ENCODE measurements at places on chromosomes 13 and 19.
A peak's percentile ranks its signal among the peaks of the same experiment; 100 is the strongest.

DNA sequence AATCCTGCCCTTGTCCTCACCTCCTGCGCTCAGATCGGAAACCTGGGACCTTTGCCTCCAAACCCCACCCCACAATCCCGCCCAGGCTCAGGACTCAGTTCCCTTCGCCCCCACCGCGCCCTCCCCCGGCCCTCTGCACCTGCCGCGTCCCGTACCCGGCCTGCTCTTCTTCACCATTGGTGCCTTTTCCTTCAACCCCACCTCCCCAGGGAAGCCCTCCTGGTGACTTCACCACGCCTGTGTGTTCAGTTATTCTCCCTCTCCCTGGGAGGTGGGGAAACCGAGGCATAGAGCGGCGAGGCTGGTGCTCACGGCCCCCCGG lies 19.3 kb upstream of the TCF3 start:
- no peak for DNase-seq

DNA sequence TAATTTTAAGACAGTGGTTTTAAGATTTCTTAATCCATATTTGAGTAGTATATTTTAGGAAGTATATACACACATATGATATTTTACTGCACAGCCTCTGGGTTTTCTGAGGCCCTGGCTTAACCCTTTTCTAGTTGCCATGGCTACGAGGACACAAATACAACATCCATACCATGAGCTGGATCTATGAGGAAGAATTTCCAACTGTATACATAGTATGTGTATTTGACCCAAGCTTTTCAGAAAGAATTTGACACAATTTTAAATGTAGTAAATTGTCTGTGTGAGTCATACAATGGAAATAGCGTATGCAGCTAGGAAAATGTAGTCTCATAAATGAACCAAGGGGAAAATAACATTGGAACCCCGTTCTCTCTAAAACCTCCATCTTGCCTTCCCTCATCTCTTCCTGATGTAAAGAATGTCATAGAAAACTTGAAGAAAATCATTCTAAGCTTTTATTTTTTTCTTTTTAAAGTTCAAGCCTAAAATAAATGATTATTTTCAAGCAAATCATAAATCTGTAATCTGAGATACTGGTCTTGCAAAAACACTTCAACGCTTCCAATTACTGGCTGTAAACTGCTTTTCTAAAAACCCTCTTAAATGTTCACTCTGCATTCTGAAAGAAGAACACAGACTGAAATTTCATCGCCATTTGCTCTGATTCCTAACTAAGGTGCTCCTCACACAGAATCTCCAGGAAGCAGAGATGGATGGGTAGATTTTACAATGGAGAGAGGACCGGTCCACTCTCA lies 172.4 kb downstream of the LACC1 start:
- no peak for DNase-seq

- DNase-seq = no peak
These were observed 68.1 kb downstream of the UFM1 start for GRCh38 chr13:38417727-38418126.

- DNase-seq = no peak
These were observed 581.8 kb upstream of the SLITRK5 start for GRCh38 chr13:87089391-87089790.

- peak; percentile 43 for DNase-seq
These were observed 3.9 kb downstream of the MYO1F start for GRCh38 chr19:8573316-8573715.

- DNase-seq = no peak
These were observed 70.3 kb downstream of the DHRS12 start for GRCh38 chr13:51733374-51734298.

DNA sequence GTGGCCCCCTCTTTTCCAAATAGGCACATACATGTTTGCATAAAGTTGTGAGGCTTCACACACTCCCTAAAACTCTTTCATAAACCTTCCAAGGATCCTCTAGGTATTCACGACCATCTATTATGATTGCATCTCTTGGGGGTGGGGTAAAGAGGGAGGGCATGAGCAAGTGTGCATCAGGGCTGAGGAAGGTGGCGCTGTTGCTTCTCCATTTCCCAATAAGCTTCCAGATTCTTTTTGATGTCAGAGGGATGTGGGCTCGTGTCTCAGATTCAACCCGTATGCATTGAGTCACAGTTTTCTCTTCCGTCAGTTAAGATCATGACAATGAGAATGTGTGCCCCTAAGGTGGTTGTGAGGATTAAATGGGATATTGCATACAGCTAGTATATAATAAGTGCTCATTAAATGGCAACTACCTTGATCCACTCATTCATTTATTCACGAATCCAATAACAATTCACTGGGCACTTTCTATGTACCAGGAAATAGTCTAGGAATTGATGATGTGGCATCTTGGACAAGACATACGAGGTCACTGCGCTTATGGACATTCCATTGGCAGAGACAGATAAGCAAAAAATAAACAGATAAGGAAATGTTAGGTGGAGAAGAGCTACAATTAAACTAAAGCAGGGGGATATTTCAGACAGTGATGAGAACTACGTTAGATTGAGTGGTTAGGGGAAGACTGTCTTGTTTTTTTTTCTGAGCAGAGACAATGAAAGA lies 10.3 kb downstream of the CYP2B6 start:
- no peak for DNase-seq

DNA sequence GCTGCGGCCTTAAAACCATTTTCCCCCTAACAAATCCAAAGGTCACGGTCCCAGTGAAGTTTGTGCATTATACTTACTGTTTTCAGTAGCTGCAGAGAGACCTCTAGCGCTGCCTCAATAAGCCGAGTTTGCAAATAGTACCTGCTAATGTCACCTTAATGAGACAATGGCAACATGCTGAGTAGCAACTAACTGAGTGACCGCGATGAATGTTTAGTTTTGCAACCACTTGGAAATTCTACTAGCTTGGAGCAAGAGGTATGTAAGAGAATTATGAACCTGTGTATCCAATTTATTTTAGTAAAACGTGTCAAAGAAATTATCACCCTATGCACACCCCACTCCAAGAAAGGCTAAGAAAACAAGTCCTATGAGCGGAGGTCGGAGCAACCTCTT lies 1.2 kb downstream of the KPNA3 start:
- DNase-seq = no peak

DNA sequence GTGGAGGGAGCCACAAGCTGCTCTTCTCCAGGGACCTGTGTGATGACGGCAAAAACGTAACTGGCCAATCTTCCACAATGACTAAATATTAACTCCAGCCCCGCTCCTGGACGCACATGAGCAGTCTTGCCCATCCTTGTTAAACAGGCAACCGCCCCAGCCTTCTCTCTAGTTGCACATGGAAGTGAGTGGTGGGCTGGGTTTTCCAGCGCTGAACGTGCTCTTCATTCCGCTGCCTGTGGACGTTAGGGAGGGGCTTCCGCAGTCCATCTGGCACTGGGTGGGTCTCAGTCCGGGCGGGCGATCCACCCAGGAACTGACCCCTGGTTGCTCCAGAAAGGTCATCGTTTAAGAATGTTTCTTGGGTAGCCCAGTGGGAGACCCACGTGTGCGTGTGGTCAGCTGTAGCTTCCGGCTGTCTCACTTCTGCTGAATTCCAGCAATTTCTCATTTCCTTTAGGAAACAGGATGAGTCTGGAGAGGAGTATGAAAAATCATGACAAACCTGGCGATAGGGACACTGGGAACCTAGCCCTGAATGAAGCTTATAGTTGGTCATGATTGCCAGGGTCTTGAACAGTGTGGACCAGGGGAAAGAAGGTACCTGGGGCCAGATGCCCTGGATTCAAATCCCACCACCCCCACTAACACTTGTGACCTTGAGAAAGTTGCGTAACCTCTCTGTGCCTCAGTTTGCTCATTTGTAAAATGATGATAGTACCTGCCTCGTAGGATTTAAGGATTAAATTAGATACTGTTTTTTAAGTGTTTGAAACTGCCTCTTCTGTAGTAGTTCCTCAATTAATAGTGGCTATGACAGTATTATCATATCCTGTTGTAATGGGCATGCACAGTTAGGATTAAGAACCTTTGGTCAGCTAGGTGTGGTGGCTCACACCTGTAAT lies 92.6 kb downstream of the SIPA1L3 start:
- no peak for DNase-seq

DNA sequence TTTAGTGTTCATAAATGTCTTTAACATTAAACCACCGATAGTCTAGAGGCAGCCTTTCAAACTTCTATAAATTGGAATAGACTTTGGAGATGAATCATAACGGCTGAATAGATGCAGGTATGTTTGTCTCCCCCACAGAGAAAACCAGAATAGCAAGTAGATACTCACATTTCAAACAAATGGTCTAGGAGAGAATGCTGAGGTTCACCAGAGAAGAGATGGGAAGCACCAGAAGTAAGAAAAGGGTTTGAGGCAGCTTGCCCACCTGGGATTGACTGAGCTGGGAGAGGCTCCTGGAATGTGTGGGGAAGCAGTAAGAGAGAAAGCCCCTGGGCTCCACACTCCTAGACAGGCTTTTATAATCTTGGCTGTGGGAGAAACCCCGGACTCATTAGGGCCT lies 6.4 kb downstream of the IGFL3 start:
- DNase-seq = no peak

DNA sequence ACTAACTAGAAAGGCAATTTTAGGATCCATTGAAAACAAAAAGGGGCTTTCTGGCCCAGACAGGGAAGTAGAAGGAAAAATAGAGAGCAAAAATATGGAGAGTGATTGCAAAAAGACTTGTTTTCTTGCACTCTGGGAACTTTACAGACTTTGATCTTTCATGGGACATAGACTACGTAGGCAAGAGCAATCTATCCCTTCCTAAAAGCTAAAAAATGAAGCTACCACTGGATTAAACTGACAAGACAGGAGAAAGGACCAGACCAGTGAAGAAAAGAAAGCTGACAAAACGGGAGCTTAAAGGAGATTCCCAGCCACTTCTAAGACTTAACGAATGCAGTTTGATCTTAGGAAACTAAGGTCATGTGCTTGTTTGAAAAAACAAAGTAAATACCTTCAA lies 524.5 kb downstream of the KLF5 start:
- no peak for DNase-seq

- DNase-seq = peak; percentile 41
These were observed 19.6 kb upstream of the B3GNT3 start for GRCh38 chr19:17775245-17775927.

DNA sequence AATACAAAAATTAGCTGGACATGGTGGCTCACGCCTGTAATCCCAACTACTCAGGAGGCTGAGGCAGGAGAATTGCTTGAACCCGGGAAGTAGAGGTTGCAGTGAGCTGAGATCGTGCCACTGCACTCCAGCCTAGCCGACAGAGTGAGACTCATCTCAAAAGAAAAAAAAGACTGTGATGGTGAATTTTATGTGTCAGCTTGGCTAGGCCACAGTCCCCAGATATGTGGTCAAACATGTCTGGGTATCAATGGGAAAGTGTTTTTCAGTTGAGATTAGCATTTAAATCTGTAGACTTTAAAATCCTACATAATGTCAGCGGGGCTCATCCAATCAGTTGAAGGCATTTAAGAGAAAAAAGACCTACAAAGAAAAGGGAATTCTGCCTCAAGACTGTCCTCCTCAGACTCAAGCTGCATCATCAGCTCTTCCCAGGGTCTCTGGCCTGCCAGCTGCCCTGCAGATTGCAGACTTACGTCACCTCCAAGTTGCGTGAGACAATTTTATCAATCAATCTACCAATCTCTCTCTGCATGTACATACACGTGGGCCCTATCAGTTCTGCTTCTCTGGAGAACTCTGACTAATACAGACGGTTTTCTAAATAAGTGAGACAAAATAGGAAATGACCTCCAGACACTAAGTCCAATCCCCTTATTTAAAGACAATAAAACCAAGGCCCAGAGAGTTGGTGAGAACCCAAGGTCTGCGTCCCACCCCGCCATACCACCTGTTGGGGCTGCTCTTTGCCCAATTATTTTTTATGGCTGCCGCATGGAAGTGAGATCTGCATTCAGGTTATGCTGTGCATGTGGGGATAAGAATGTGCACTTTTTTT lies 99.2 kb downstream of the ABCC4 start:
- DNase-seq = no peak

GRCh38 chr13:40774672-40775071 lies 3.7 kb upstream of the MRPS31 start:
- no peak for DNase-seq

- peak; percentile 48 for DNase-seq
These were observed at the start of gene SLITRK5 for GRCh38 chr13:87671031-87671752. TSS of gene SLITRK5 (plus strand) at chr13:87671371. CDS start at chr13:87675389, 4,018 bp downstream.

DNA sequence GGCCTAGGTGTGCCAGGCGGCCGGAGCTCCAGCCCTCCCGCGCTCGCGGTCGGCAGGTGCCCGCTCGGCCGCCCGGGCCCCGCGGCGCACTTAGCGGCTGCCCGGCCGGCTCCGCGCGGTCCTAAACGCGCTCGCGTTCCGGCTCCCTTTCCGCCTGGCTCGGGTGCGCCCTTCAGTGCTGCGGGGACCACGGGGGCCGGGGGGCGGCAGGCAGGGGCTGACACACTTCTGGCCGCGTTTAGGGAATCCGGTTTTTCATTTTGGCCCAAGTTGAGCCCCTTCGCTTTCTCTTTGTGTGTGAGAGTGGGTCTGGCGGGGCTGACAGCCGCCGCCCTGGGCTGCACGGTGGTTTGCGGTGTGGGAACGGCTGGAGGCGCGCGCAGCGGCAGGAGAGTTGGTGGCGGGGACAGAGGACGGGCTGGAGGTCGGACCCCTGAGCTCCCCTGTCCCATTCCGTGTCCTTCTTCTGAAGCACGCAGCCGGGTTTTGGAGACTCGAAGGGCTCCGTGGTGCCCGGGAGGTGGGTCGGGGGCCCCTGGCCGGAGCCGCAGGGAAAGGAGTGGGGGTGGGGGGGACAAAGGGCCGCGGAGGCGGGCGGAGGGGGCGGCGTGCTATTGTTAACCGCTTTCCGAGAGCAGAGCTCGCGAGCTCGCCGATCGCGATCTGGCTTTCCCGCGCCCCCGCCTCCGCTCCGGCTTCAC lies 3.1 kb downstream of the FGF9 start:
- peak; percentile 48 for DNase-seq

GRCh38 chr19:9565900-9566705 lies 18.2 kb downstream of the ZNF121 start:
- no peak for DNase-seq

DNA sequence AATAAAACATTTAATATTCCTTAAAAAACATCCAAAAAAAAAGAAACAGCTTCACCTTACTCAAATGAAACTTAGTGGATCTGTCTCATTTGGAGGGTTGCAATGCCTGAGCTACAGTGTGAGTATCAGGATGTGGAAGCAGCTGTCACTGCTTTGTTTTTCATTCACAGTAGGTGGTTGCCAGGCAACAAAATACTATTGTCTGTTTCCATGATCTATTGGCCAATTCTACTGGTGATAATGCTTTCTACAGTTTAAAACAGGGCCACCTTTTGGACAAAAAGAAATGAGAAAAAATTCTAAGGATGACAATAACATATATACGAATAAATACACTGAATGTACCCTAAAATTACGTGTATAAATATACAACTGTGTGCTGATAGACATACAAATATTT lies 3.0 kb downstream of the ENOX1 start:
- DNase-seq = no peak

GRCh38 chr13:28557725-28558520 lies 63.0 kb upstream of the FLT1 start:
- no peak for DNase-seq

GRCh38 chr13:96223231-96223630 lies 133.3 kb downstream of the HS6ST3 start:
- DNase-seq = no peak

- no peak for DNase-seq
These were observed 6.9 kb downstream of the NPHS1 start for GRCh38 chr19:35845215-35846037.
